ENCODE measurements at places on chromosomes 13 and 19.

DNA sequence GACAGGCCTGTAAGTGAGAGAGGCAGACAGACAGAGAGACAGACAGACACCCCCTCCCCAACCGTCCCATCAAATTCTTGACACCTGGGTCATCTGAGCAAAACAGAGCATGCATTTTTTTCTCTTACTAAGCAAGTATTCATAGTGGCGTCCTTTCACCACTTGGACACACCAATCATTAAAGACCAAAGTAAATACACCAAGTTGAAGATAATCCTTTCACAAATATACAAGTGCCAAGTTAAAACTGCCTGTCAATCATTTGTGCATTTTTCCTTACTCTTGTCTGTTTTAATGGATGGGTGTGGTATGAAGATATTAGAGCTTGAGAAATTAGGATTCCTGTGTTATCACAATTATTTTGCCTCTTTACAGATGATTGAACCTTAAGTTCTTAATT, 337.3 kb downstream of the ATP8A2 start:
- no peak for DNase-seq

- DNase-seq = no peak
Measured at GRCh38 chr13:38618336-38618735, 68.5 kb upstream of the FREM2 start.

GRCh38 chr13:98487016-98487415, 89.9 kb downstream of the STK24 start:
- DNase-seq = no peak

GRCh38 chr13:31749929-31750328, 10.6 kb downstream of the RXFP2 start:
- DNase-seq = no peak

GRCh38 chr13:35643625-35644024, 167.1 kb upstream of the MAB21L1 start:
- no peak for DNase-seq

DNA sequence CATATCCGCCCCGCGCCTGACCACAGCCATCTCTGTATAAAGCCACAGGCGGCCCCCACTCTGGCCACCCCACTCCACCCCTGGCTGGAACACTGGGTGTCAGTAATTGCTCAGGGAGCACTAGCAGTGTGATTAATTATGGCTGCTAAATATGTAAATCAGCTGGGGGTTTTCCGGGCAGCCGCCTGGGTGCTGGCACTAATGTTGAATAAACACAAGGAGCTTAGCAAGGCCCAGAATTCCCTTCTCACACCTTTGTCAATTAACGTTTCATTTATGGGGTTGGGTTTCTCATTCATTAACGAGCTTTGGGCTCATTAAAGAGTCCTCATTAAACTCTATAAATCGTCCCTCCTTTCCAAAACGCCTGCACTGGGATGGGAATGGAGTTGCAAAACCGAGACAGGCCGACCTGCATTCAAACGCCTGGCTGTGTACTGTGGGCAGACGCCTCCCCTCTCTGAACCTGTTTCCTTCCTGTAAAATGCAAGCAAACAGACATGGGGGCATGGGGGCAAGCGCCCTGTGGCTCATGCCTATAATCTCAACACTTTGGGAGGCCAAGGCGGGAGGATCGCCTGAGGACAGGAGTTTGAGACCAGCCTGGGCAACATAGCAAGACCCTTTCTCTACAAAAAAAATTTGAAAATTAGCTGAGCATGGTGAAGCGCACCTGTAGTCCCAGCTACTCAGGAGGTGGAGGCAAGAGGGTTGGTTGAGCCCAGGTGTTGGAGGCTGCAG, 17.7 kb upstream of the OLFM2 start:
- peak; percentile 47 for DNase-seq

GRCh38 chr13:30108913-30109237, 198.5 kb downstream of the KATNAL1 start:
- DNase-seq = no peak

DNA sequence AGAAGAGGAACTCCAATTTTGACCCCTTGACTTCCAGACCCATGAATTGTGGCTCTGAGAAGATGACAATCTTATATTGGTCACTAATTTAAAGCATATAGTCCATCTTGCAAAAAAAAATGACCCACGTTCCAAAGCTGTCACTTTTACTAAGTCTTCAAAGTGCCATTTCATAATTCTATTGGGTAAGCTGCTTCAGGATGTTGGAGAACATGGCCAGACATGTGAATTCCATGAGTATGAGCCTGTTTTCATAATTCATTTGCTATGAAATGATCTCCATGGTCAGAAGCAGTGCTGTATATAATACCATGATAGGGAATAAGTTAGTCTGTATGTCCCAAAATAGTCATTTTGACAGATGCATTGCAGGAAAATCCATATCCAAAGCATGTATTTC, 1787.3 kb downstream of the SLITRK5 start:
- no peak for DNase-seq

DNA sequence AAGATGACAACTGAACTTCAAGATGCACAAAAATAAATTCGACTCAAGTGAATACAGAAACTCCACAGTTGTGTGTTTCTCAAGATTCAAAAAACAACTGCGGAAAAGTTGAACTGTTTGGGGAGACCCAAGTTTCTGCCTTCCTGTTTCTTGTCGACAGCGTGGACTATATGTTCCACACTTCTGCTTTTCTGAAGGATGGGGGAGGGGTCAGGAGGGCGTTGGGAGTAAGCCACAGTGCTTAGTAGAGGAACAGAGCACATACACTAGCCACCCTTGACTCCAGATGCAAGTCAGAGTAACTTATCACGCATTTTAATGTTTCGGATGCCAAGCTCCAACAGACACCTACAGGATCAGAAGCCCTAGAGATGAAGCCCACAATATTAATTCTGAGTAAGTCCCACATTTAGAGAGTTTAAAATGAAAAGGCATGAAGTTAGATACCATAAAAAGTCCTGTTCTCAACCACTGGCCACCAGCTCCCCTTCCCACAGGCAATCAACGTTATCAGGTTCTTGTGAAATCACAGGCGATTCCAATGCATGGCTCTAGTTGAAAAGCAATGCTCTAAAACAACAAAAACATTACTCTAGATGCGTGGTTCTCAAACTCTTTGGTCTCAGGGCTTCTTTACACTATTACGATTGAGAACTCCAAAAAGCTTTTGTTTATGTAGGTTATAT, 4.2 kb downstream of the TUBGCP3 start:
- DNase-seq = peak; percentile 70

Data from Ammon's horn (tissue), 1 donor.